ENCODE measurements at places on chromosomes 4 and X.

DNA sequence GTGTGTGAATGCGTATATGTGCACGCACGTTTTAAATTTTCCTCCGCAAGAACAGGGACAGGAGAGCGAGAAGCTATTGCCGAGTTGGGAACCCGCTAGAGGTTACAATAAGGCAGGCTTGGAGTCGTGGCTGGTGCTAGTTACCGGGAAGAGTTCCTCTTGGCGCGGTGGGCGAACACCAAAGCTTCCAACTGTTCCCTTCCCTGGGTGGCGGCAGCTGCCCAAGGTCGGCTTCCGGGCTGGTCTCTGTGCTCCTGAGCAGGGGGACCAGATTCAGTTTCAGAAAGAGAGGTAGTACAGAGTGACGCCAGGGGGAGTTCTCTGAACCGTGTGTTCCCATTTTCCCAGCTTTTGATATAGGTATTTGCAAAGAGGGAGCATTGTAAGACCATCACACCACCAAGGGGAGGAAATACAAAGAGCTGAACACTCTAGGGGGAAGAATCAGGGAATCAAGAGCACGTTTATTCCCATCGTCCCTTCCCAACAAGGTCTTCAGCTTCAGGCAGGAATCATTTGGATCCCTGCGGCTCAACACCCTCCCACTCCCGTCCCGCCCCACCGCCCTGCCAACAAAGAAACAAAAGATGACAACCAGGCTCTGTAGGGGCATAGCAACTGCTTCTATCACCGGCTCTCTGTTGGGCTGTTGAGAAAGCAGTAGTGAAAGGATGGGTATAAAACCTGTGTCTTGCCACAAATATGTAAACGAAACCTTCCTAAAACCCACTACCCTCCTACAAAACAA lies 113.6 kb upstream of the TEX13C start:
- no peak for DNase-seq

- DNase-seq, result no peak
Observed at GRCh38 chr4:167339781-167340180, 105.5 kb upstream of the SPOCK3 start.

GRCh38 chr4:8409264-8410065 lies 31.1 kb downstream of the ACOX3 start:
- DNase-seq, result peak; percentile 58

DNA sequence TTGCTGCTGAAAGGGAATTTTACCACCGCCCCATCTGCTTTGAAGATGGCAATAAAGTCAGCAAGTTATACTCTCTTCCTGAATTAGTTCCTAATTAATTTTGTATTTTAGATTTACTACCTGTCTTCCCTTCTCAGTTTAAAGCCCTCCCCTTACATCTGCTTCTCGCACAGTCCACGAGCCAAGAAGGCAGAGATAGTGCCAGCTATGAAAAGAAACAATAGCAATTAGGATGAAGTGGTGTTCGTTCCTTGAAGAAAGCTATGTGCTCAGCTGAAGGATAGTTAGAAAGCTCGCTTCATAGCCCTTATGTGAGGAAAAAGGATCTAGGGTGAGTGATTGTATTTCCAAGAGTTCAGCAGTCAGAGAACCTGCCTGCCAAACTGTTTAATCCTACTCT lies 1678.8 kb upstream of the TENM3 start:
- no peak for DNase-seq

DNA sequence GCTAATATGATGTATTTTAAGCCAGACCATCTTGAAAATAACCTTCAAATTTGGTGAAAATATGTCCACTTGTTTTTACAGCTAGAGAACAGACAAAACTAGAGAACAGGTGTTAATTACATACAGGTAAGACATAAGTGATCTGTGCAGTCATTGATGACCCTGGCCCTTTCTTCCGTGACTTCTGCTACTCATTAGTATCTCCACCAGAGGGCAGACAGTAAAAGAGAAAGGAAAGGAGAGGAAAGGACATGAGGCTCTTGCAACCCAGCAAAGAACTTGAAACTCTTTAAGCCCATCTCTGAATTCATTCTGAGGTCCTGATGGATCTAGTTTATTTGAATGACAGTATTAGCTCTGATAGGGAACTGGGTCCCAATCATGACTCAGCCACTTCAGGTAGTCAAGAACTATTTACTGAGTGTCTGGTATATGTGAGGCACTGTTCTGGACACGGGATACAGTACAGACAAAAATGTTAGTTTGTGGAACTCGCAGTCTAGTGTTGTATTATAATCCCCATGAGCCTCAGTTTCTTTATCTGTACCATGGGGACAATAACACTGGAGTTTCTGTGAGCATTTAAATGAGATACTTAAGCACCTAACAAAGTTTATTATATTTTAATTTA lies 121.0 kb upstream of the TEX13D start:
- DNase-seq, result peak; percentile 24

GRCh38 chr4:63155561-63155960 lies 1253.7 kb downstream of the TECRL start:
- DNase-seq, result no peak

DNA sequence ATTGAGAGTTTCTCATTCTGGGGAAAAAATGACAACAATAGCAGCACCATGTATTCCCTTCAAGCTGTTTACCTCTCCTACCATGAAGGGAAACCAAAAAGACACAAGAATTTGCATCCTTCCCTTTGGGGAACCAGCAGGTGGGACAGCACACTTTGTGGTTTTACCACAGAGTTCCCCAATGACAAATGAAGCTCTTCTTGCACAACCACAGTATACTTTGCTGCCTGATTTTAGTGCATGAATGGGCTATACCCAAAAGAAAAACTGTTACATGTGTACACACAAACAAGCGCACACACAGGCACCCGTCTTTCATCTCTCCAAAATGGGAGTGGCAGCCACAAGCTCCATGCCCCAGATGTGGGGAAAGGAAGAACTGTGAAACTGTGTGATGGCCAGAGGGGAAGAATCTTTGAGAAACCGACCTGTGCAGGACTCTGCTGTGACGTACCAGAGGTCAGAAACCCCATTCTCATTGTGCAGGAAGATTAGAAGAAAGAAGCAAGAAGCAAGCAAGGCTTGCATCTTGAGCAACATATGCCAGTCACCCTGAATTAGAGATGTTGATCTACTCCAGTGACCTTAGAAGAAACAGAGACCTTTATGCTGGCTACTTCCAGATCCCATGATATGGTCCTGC lies 2.7 kb upstream of the MAML3 start:
- peak; percentile 64 for DNase-seq

- DNase-seq, result no peak
Observed at GRCh38 chr4:184668096-184668495, 18.6 kb downstream of the PRIMPOL start.

GRCh38 chrX:31323658-31324057 lies 251.8 kb upstream of the FTHL17 start:
- DNase-seq, result no peak

DNA sequence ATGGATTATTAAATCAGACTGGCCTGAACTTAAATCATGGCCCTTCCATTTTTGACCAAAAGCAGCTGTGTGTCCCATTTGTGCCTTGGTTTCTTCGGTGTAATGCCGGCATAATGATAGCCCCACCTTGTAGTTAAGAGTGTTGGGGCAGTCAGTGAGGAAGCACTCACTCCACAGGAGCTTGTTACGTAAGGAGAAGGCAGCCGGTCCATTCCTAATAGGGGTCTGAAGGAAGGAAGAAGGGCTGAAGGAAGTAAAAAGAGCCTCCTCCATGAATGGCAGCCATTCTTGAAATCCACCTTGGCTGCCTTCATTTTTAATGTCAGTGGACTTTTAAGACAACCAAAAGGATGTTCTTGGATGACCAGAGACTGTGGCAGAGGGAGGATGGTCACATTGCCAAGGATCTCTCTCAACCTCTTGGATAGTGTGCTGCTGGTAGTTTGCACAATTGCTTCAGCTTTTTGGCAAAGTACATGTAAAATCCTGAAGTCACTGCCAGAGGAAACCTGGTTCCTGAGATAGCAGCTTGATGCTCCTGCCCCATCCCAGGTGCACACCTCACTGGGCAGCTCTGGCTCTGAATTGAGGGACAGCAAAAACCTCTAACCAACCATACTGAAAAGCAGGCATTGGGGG lies 113.5 kb downstream of the PTTG2 start:
- DNase-seq, result no peak

- DNase-seq, result peak; percentile 76
Observed at GRCh38 chrX:53317365-53318069, 36.1 kb upstream of the IQSEC2 start.

Measured in activated CD8-positive, alpha-beta T cell treated with anti-CD3 and anti-CD28 coated beads for 36 hours (primary cell).